Daoy (cell line): ENCODE measurements at places on chromosomes 7 and 10. TPM values are rescaled to one million over a fixed set of nuclear protein-coding genes. Genes with fewer than 3 reads are reported as not detected.

Gene WDFY4
- not detected in 2 replicates for total RNA-seq

Gene HPS6
- 16.0 and 19.7 TPM in 2 replicates for total RNA-seq

Gene DNAAF5
- 46.3 and 56.7 TPM in 2 replicates for total RNA-seq

Gene MAGI2
- 0.06 and 0.34 TPM in 2 replicates for total RNA-seq

Gene WIPF3
- not detected in 2 replicates for total RNA-seq

Gene H2BK1
- total RNA-seq, result not detected in 2 replicates

Gene CYP51A1
- 52.5 and 52.6 TPM in 2 replicates for total RNA-seq

Gene IFIT2
- total RNA-seq, result 7.1 and 8.5 TPM in 2 replicates

Gene IFIT1B
- total RNA-seq, result 0.09 TPM in 1 of 2 replicates, not detected in the other

Gene GGCT
- 153 and 195 TPM in 2 replicates for total RNA-seq

Gene CUEDC2
- total RNA-seq, result 19.5 and 30.1 TPM in 2 replicates

Gene CLRN3
- not detected in 2 replicates for total RNA-seq

Gene APBB1IP
- total RNA-seq, result not detected in 2 replicates

Gene PIK3AP1
- total RNA-seq, result 2.1 and 2.7 TPM in 2 replicates

Gene SLIT1
- 0.11 TPM in 1 of 2 replicates, not detected in the other for total RNA-seq

Gene SNX10
- 54.2 and 66.5 TPM in 2 replicates for total RNA-seq

Gene CPED1
- 0.15 and 1.6 TPM in 2 replicates for total RNA-seq

Gene TSPAN12
- total RNA-seq, result 15.9 and 17.7 TPM in 2 replicates

Gene TMEM270
- total RNA-seq, result 0.69 and 1.5 TPM in 2 replicates

Gene ADAMTS14
- total RNA-seq, result 0.06 TPM in 1 of 2 replicates, not detected in the other

Gene GSTO1
- 194 and 233 TPM in 2 replicates for total RNA-seq

Gene VSTM4
- total RNA-seq, result 3.3 and 9.5 TPM in 2 replicates

Gene MSMB
- not detected in 2 replicates for total RNA-seq

Gene C10orf53
- not detected in 2 replicates for total RNA-seq

Gene AKR1C1
- 0.40 and 0.51 TPM in 2 replicates for total RNA-seq

Gene EEPD1
- total RNA-seq, result 6.1 and 10.7 TPM in 2 replicates

Gene OR6B1
- not detected in 2 replicates for total RNA-seq

Gene PROSER2
- total RNA-seq, result 22.4 and 35.7 TPM in 2 replicates

Gene CHPF2
- 38.3 and 43.5 TPM in 2 replicates for total RNA-seq

Gene PARG
- 18.0 and 22.6 TPM in 2 replicates for total RNA-seq

Gene PIK3CG
- total RNA-seq, result 0.86 and 1.5 TPM in 2 replicates

Gene EGR2
- total RNA-seq, result 1.4 and 3.1 TPM in 2 replicates

Gene AKR1D1
- total RNA-seq, result not detected in 2 replicates

Gene OR13A1
- total RNA-seq, result not detected in 2 replicates

Gene GNGT1
- total RNA-seq, result not detected in 2 replicates

Gene ELMO1
- total RNA-seq, result 7.0 and 25.3 TPM in 2 replicates

Gene KCNMA1
- 28.8 and 32.8 TPM in 2 replicates for total RNA-seq

Gene COBL
- total RNA-seq, result 4.6 and 6.1 TPM in 2 replicates

Gene MTERF1
- total RNA-seq, result 6.7 and 12.2 TPM in 2 replicates

Gene GRK5
- 6.1 and 9.8 TPM in 2 replicates for total RNA-seq

Gene EN2
- total RNA-seq, result 1.4 and 3.5 TPM in 2 replicates

Gene ZNF680
- 21.9 and 23.0 TPM in 2 replicates for total RNA-seq

Gene C10orf90
- total RNA-seq, result 1.4 TPM in 1 of 2 replicates, not detected in the other

Gene CNNM1
- total RNA-seq, result 3.0 and 4.5 TPM in 2 replicates

Gene UBN2
- total RNA-seq, result 2.1 and 2.9 TPM in 2 replicates

Gene EBLN1
- not detected in 2 replicates for total RNA-seq

Gene OGDHL
- total RNA-seq, result 1.5 and 3.4 TPM in 2 replicates
